RKO (cell line): ENCODE measurements at places on chromosomes 7 and 10.

DNA sequence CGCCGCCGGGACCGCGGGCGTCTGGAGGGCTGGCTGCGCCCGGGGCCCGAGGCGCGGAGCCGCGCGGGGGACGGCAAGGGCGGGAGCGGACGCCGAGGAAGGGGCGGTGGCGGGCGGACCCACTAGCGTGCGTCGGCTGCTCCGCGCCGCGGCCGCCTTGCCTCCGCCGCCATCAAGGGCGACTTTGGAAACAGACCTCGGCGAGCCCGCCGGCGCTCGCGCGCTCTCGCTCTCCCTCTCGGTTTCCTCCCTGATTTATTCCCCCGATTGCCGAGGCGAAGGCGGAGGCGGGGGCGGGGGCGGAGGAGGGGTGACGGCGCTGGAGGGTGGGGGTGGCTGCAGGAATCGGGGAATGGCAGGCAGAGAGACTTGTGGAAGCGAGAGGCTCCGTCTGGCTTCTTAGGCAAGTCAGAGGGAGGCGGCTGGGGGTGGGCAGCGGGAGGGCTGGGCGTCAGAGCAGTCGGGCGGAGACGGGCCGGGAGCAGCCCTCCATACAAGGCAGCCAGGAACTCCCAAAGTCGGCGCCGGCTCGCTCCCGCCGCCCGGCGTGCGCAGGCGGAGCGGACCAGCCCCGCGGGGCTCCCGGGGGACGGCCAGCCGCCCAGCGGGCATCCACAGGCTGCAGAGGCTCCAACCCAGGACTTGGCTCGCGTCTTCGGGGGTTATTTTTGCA is at the start of gene CACNA2D1:
Gene CACNA2D1, minus strand, starts transcription at position 231 of the 673 bp plus-strand sequence.
- DNase-seq, result no peak

- DNase-seq, result no peak
Observed at GRCh38 chr10:2812631-2813030, 254.7 kb upstream of the PFKP start.

GRCh38 chr10:74032900-74033655 is 35.2 kb downstream of the VCL start:
- no peak for DNase-seq

DNA sequence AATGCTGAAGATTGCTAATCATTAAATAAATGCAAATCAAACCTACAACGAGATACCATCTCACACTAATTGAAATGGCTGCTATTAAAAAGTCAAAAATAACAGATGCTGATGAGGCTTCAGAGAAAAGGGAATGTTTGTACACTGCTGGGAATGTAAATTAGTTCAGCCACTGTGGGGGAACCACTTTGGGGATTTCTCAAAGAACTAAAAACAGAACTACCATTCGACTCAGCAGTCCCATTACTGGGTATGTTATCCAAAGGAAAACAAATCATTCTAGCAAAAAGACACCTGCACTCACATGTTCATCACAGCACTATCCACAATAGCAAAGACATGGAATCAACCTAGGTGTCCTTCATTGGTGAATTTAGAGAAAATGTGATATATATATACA is 379.0 kb upstream of the CNTNAP2 start:
- DNase-seq, result no peak

- DNase-seq, result no peak
Observed at GRCh38 chr10:93309062-93309461, 173.1 kb downstream of the MYOF start.

- no peak for DNase-seq
Observed at GRCh38 chr7:116518961-116519360, 5.9 kb upstream of the CAV1 start.
